ENCODE measurements at places on chromosomes 13 and 19. TPM values are rescaled to one million over a fixed set of nuclear protein-coding genes. Genes with fewer than 3 reads are reported as not detected.

ZNF865 gene
- 12.3 TPM for total RNA-seq

NOVA2 gene
- 0.02 TPM for total RNA-seq

OR10H4 gene
- total RNA-seq = not detected

SLC25A42 gene
- total RNA-seq = 18.6 TPM

ATP1A3 gene
- total RNA-seq = 2.5 TPM

DLL3 gene
- 0.45 TPM for total RNA-seq

RNF225 gene
- 0.27 TPM for total RNA-seq

ITGBL1 gene
- not detected for total RNA-seq

CD70 gene
- 30.1 TPM for total RNA-seq

CA11 gene
- 4.2 TPM for total RNA-seq

ZNF100 gene
- total RNA-seq = 22.3 TPM

KLK7 gene
- not detected for total RNA-seq

NLRP4 gene
- not detected for total RNA-seq

FCER2 gene
- not detected for total RNA-seq

CGB2 gene
- not detected for total RNA-seq

FGF21 gene
- total RNA-seq = not detected

FPR3 gene
- not detected for total RNA-seq
